ENCODE measurements at places on chromosomes 5 and 9. TPM values are rescaled to one million over a fixed set of nuclear protein-coding genes. Genes with fewer than 3 reads are reported as not detected.

SURF6 gene
- 11.6 TPM for total RNA-seq

DNA sequence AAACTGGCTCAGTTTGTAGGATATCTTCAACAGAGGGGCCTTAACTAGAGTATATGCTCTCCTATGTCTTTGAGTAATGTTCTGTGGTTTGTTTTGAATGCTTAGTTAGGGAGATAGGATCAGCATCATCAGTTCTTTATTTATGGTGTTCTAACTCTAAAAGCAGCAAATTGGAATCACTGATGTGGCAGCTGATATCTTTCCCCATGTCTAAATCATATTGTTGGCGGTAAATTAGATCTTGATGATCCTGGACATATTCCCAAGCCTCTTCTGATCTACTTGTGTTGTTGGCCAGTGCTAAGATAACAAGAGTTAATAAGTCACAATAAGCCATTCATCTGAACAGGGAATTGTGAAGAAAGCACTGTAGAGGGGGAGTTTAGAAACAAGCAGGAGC, 332.4 kb upstream of the DAB2 start:
- no peaks in the 10 kb centered on the region for H3K4me1 ChIP-seq
- H3K36me3 ChIP-seq, result no peaks in the 10 kb centered on the region
- no peak overlapping the region for H3K27ac ChIP-seq
- no peak for DNase-seq
- no peak overlapping the region for H3K4me3 ChIP-seq
- no peaks in the 10 kb centered on the region for H3K27me3 ChIP-seq

- H3K4me3 ChIP-seq, result no peak overlapping the region
- H3K36me3 ChIP-seq, result no peaks in the 10 kb centered on the region
- no peak for DNase-seq
- H3K27ac ChIP-seq, result no peak overlapping the region
These were observed 188.3 kb upstream of the NMUR2 start for GRCh38 chr5:152593388-152593787.

DNA sequence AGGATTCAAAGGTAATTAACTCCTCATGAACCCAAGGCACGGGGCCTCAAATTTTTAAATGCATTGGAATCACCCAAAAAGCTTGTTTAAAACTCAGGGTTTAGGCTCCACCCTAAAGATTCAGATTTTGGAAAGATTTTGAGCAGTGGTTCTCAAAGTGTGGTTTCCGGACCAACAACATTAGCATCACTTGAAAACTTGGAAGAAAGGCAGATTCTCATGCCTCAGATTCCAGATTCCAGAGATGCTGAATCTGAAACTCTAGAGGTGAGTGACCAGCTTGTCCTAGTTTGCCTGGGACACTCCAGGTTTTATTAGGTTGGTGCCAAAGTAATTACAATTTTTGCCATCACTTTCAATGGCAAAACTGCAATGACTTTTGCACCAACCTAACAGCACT, 24.7 kb upstream of the TNIP1 start:
- H3K27ac ChIP-seq, result no peak overlapping the region
- peaks cover 53% of the 10 kb centered on the region for H3K36me3 ChIP-seq
- peaks cover 5% of the 10 kb centered on the region for H3K4me1 ChIP-seq
- no peaks in the 10 kb centered on the region for H3K27me3 ChIP-seq
- no peak for DNase-seq

DNA sequence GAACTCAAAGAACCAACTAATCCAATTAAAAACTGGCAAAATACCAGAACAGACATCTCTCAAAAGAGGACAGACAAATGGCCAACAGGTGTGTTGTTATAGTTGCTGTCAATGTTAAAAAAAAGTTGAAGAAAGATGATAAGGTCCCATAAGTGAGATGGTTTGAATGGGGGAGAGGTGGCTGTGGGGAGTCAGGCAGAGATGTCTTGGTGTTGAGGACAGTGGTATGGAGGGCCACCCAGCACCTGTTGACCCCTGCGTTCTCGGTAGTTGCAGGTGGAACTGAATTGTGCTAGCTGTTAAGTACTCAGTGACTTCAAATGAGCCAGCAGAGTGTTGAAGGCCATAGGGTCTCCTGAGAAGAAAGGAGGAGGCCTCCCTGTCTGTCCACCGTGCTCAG, 55.9 kb upstream of the PITX1 start:
- no peak overlapping the region for H3K27ac ChIP-seq
- no peak overlapping the region for H3K4me3 ChIP-seq
- H3K4me1 ChIP-seq, result no peaks in the 10 kb centered on the region
- no peaks in the 10 kb centered on the region for H3K36me3 ChIP-seq

ADAMTS2 gene
- total RNA-seq, result 34.4 TPM

ACTBL2 gene
- total RNA-seq, result not detected

FAM200C gene
- total RNA-seq, result 2.7 TPM

DNA sequence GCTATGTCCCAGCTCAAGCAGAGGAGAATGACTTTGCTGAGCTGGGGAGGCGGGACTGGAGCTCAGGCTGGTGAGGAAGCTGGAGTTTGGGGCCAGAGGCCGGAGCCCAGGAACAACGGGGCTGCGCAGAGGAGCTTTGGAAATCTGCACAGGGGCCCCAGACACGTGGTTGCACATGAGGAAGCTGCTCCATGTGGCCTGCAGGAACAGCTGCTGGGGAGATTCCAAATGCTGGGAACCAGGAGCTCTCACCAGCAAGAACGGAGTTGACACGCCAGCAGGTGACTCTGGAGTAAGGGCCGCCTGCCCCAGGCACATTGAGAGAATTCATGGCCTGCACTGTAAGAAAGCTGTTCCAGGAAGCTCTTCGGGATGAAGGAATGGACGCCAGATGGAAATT, 91.0 kb downstream of the OLFM1 start:
- H3K27me3 ChIP-seq, result no peaks in the 10 kb centered on the region
- DNase-seq, result no peak
- H3K36me3 ChIP-seq, result no peaks in the 10 kb centered on the region
- no peaks in the 10 kb centered on the region for H3K4me1 ChIP-seq

DNA sequence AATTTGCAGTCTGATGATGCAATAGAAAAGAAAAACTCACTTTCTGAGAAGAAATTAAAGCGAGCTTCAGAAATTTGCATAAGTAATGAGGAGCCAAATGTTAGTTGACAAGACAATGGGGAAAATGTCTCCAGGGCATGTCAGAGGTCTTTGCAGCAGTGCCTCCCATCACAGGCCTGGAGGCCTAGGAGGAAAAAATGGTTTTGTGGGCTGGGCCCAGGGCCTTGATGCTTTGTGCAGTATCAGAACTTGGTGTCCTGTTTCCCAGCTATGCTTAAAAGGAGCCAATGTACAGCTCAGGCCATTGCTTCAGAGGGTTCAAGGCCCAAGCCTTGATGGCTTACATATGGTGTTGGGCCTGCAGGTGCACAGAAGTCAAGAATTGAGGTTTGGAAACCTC, 298.4 kb downstream of the SMARCA2 start:
- no peak overlapping the region for H3K27ac ChIP-seq
- no peak for DNase-seq
- H3K27me3 ChIP-seq, result no peaks in the 10 kb centered on the region
- no peaks in the 10 kb centered on the region for H3K36me3 ChIP-seq
- H3K4me1 ChIP-seq, result no peaks in the 10 kb centered on the region

- H3K36me3 ChIP-seq, result no peaks in the 10 kb centered on the region
- no peak overlapping the region for H3K4me3 ChIP-seq
- no peaks in the 10 kb centered on the region for H3K27me3 ChIP-seq
- no peak for DNase-seq
- no peaks in the 10 kb centered on the region for H3K4me1 ChIP-seq
These were observed 47.1 kb upstream of the CHSY3 start for GRCh38 chr5:129857116-129857515.

DNA sequence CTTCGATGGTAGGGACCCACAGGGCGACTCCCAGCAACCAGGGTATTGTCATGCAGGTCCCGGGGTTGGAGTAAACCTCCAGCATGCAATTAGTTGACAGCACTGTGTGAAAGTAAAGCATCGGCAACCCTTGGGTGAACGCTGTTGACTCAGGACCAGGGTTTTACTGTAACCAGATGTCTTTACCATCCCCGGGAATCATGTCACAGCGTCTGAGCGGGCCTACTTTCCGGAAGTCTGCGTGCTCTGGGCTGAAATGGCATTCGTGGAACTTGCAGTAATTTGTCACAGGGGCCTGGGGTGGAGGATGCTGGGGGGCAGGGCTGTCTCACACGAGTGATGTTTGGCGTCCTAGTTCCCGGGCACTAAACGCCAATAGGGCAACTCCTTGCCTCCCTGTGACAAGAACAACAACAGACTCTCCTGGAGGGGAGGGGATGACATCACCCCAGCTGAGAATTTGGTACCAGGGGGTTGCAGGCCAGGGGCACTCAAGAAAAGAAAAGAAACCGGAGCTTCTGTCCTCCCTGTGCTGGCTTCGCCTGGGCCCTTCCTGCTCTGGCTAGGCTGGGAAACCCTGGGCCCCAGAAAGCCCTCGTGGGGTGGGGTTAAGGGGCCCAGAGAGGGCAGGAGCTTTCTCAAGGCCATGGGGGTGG, 10.1 kb upstream of the UBAC1 start:
- no peaks in the 10 kb centered on the region for H3K27me3 ChIP-seq
- no peaks in the 10 kb centered on the region for H3K36me3 ChIP-seq
- no peaks in the 10 kb centered on the region for H3K4me1 ChIP-seq

DNA sequence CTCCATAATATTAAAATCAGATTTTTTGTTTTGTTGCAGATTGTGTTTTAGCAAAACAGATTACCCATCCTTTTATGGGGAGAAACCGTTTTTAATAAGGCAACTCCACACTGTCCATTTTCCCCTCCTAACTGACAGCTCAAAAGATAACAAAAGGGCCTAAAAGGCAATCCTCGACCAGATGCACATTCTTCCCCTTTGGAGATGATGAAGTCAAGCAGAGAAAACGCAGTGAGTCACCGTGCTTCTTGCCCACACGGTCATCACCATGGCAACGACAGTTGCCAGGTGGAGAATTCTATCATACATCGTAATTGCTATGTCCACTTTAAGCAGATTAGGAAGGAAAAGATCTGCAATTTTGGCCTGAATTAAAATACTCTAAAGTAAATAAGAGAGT, 96.4 kb downstream of the DIRAS2 start:
- H3K27me3 ChIP-seq, result no peaks in the 10 kb centered on the region
- H3K4me1 ChIP-seq, result no peaks in the 10 kb centered on the region
- DNase-seq, result no peak

- no peak for DNase-seq
- H3K4me3 ChIP-seq, result peak overlapping the region; percentile 95
- H3K27ac ChIP-seq, result no peak overlapping the region
- H3K27me3 ChIP-seq, result no peaks in the 10 kb centered on the region
These were observed 4.4 kb downstream of the S1PR3 start for GRCh38 chr9:88995627-88996026.

DNA sequence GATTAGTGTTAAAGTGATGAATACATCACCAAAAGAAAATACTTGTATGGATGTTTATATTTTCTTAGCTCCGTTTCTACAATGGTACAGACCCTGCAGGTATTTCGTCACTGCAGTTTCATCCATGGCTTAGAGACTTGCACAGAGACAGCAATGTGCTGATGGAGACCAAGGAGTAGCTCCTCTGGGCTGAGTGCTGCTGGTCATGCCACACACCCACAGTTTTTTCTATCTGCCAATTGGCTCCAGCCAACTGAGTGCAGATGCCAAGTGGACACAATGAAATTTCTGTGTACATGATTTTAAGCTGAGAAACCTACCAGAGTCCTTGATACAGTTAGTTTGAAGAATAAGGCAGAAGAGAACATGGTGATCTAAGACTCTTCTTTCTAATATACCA, 145.9 kb upstream of the ADCY2 start:
- DNase-seq, result no peak
- no peak overlapping the region for H3K27ac ChIP-seq
- H3K4me3 ChIP-seq, result peak overlapping the region; percentile 7
- H3K4me1 ChIP-seq, result no peaks in the 10 kb centered on the region
- H3K27me3 ChIP-seq, result no peaks in the 10 kb centered on the region

DNA sequence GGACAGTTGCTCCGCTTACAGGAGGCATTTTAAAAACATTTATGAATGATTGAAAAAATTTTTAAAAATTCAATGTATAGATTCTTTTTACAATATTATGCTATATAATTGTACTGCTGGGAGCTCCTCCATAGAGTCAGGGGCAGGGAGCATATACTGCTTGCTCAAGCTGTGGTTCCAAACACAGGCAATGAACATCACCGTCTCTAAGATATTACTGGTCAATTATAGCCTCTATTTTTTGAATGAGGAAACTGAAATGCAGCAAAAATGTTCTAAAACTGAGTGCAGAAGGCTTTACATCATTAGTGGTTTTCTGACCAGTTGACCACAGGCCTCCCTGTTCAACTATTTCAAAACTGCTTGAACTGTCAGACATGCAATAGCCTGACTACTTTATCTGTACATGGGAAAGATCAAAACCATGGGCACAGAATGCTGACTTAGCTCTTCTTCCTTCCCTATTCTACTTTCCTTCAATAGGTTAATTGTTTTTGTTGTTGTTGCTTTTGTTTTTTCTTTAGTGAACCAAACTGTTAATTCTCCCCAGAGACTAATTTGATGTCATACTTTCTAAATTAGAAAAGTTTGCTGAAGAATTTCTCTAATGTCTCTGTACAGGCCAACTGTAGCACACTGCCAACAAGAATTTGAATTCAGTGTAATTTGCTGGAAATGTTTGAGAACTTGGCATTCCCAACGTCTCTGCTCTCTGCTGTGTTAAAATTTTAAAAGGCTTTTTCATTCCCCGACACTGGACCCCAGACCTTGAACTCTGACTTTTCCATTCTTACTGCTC, 107.6 kb upstream of the MPDZ start:
- no peak overlapping the region for H3K4me3 ChIP-seq
- no peaks in the 10 kb centered on the region for H3K36me3 ChIP-seq
- DNase-seq, result no peak
- H3K4me1 ChIP-seq, result peaks cover 5% of the 10 kb centered on the region

DNA sequence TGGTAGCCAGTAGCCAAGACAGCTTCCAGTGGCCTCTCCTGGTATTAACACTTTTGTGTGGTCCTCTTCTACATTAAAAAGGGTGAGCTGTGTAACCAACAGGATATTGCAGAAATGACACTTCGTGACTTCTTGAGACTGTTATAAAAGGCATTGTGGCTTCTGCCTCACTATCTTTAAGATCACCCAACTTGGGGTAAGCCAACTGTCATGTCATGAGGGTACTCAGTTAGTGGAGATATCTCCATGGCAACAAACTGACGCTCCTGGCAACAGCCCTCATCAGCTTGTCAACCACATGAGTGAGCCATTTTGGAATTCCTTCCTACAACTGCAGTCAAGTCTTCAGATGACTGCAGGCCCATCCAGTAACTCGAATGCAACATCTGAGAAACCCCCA, 121.7 kb downstream of the DEPDC1B start:
- no peaks in the 10 kb centered on the region for H3K4me1 ChIP-seq
- no peak for DNase-seq
- no peaks in the 10 kb centered on the region for H3K27me3 ChIP-seq
